RPMI7951 (cell line): ENCODE measurements at places on chromosomes 5 and 9.

DNA sequence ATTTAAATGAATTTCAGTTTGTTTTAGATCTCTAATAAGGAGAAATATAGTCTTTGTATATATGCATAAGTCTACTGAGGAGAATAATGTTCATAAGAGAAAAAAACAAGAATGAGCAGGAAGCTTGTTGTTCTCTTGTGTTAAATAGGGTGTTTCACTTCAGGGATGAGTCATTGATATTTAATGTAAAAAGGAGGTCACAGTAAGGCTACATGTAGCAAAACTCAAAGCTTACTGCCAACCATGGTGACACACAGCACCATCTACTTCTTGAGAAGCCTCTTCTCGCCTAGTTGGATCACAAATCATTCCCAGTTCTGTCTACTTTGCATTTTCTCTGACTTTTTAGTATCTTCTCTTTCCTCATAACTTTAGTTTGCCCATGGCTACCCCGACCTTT lies 1466.0 kb upstream of the C9orf72 start:
- DNase-seq: peak; percentile 7

GRCh38 chr9:135443797-135444425 lies 35.7 kb upstream of the PPP1R26 start:
- no peak for DNase-seq

GRCh38 chr5:95924720-95925377 lies 36.8 kb downstream of the ELL2 start:
- no peak for DNase-seq

DNA sequence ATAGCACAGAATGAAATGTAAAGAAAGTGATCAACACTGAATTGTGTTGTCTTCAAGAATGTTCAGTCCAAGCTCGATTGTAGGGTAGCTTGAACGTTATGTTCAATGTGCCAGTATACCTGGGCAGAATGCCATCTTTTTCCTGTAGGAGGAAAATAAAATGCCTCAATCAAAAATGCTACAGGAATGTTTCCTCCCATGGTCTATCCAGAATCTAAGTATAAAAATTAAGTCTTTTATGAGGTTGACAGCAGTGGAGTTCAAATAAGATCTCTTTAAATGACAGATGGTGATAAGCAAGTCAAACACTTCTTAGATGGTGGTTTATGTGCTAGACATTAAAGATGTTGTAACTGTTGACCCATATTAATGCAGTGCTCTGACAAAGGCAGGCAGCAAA lies 488.6 kb downstream of the CSNK1G3 start:
- no peak for DNase-seq
